Stimulated activated CD8-positive, alpha-beta memory T cell treated with anti-CD3 and anti-CD28 coated beads, Interleukin-15, amount 100 ng/mL, for 24 hours (primary cell): ENCODE measurements at places on chromosomes 4 and X.

GRCh38 chrX:144259054-144259453 is 375.2 kb downstream of the UBE2NL start:
- DNase-seq, result no peak

DNA sequence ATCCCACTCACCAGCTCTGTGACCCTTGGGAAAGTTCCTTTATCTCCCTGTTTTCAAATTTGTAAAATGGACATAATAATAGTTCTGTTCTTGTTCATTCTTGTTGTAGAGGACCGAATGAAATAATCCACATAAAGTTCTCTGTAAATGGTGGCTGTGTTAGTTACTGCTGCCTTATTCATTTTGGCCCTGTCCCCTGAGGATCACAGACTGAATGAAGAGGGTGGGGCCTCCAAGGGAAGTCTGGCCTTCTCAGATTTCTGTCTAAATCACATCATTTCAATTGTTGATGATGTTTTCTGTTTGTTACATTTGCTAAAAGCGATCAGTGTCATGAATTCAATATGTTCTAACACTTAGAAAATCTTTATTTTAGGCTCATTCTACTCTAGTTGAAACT is 117.9 kb downstream of the PPEF1 start:
- no peak for DNase-seq

- no peak for DNase-seq
Measured at GRCh38 chr4:168796362-168797106, 213.5 kb downstream of the CBR4 start.

DNA sequence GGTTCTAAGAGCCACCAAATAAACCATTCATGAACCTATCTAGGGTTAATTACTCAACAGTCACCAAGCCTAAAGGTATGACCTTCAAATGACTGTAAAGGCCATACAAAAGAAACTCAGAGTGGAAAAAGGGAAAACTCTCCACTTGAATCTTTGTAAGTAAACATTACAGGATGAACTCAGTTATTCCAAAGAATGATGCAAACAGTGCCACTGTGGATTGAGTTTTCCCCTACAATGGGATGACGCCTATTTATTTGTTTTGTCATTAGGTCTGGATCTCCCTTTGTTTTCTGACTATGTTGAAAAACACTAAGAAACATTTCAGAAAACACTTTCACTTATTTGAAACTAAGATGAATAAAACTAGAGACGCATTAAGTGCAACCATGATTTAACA is 12.7 kb downstream of the NUDT6 start:
- DNase-seq, result no peak

DNA sequence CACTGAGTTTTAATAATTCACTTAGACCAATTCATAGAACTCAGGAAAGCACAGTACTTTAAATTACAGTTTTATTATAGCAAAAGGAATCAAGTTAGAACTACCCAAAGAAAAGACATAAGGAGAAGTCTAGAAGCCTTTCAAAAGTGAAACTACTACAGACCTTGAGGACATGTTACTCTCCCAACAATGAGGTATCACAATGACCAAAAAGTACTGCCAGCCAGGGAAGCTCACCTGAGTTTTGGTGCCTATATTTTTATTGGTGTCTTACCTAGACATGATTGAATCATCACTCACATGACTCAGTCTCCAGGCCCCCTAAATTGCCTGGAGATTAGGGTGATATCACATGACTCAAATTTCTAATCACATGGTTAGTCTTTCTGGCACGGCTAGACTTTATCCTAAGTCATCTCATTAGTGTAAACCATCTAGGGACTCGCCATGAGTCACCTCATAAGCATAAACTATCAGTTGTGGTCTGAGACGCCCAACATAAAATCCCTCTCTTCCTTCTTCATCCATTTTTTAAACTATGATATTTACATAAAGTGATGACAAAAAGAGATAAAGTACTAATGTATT is 372.3 kb downstream of the TMA16 start:
- DNase-seq, result no peak

DNA sequence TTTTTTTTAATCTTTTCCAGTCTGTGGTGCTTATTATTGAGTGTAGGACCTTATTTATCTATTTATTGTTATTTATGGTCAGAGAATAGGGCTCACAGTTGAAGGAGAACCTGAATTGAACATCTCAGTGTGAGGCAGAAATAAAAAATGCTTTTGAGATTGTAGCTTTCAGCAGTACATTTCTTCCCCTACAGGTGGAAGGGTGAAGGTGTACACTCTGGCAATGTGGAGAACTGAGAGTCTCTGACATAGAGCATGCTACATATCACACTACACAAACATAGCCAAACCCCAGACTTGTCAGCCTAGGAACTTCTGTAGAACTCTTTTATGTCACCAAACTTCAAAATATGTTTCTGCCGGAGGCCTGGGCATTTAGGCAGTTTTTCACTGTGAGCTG is 140.2 kb downstream of the STIM2 start:
- DNase-seq, result no peak

- DNase-seq, result no peak
Measured at GRCh38 chrX:42077675-42078074, 154.3 kb upstream of the CASK start.

DNA sequence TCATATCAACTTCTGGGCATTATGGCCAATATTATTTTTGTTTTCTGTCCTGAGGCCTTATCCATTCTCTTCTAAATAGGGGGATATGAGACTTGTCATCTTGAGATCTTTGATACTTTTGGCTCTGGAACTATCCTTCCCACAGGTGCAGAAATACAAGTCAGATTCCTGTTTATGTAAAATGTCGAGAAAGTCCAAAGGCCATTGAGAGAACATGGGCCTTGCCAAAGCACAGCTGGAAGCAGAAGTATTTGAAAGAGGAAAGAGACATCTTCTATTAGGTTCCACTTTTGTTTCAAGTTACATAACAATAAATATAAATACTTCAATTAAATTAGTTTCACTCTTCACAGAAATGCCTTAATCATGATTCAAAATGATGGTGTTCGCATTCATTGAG is 20.8 kb upstream of the PRSS48 start:
- DNase-seq, result no peak

DNA sequence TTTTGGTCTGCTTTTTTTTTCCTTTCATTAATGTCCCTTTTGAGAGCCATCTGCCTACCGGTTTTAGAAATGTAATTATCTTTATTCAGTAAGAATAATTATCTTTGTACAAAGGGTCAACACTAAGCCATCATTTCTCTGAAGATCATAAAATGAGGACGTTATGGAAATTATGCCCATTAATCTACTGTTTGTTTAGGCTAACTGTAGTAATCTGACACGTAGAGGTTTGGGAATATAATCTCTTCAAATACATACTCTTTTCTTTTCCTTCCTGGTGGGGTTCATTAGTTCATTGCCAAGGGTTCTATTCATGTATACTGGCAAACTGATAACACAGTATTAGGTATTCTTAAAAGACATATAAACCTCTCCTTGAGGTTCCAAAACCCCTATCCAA is 3.8 kb upstream of the HSD17B13 start:
- no peak for DNase-seq

DNA sequence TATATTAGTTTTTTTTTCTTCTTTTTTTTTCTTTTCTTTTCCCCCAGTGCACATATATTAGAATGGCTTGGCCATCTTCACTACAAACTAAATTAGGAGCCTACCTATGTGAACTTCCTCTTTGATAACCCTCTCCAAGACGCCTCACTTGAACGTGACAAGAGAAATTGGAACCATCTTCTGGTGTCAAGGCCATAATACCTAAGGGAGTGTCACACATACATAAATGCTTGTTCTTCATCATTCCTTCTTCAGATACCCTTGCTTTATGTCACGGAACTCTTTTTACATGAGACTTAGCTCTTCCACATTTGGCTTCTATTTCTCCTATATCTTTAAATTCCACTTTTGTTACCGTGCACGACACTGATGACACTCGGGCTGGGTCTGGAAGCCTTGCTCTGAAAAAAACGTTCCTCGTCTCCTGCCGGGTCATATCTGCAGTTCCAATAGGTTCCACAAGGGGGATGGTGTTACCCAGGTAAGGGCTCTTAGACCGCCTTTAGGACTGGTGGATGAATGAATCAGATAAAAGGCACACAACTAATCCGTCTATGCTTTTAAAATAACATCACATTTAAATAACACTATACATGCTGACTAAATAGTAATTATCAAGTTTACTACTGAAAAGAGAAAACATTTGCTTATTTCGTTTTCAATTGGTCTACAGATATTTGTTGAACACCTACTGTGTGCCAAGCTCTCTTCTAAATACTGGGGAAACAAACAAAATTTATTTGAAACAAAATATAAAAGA is 19.9 kb downstream of the DGAT2L6 start:
- peak; percentile 1 for DNase-seq

- DNase-seq, result no peak
Measured at GRCh38 chr4:154612472-154613414, at the start of gene FGG. FGG (minus strand) TSS chr4:154612656; CDS start chr4:154612609, 47 bp downstream.

DNA sequence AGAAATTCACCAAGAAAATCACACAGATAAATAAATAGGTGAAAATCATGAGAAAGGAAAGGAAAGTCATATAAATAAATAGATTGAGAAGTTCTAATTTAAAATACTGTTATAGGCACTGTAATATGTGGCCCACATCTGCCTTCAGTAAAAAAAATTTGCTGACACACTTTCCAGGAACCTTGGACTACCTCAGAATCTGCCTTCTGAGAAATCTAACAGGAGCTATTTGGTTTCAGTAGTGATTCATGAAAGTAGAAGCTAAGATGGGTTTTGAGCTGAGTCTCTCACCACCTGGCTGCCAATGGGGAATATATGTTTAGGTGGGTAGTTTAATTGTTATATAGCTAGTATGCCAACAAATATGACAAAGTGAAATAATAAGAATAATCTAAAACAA is 810.0 kb downstream of the RAB28 start:
- no peak for DNase-seq

GRCh38 chrX:19839770-19840254 is 47.6 kb downstream of the SH3KBP1 start:
- DNase-seq, result no peak
